ENCODE measurements at places on chromosomes 2 and 18.

DNA sequence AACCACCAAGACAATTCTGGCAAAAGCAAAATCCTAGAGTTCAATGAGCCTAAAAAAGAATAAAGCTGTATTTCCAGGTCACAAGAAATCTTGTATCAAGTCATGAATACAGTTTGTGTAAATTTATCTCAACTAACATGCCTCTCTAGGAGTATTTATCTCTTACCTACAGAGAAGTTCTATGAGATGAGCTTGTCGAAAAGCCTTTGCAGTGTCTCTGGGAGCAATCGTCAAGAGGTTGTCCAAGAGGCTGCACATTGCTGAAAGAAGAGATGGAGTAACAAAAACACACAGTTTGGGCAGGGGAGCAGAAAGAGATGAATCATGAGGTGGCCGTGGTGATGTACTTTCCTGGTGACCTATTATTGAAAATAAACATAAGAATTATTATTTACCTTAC is 112.0 kb upstream of the CD226 start:
- no peak for DNase-seq

- DNase-seq: no peak
Observed at GRCh38 chr2:195388028-195388427, 269.0 kb upstream of the SLC39A10 start.

DNA sequence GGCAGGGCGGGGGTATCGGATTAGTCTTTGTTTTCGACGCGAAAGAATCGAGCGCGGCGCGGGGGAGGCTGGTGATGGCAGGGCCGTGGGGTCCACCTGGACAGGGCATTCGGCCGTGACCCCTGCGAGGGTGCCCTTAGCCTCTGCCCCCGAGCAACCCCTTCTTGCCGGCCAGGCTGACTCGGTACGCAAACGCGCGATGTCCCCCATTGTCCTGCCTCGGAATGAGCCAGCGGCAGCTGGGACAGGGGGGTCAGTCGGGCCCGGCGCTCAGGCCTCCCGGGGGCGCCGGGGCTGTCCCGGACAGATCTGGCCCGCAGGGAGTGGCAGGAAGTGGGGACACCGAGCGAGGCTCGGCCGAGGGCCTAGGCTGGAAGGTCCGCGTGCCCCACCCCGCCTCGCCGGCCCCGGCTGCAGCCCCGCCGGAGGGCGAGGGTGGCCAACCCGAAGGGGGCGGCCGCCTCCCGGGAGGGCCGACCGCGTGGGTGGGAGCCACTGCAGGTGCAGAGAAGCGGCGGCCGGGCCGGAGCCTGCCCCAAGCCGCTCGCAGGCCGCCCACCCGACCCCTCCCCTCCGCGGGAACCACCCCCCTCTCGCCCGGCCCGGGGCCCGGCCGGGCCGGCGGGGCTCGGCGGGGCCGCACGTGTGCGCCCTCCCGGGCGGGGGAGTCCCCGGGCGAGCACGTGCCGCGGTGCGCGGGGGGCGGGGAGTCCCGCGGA is at the start of gene TET3:
TET3 (plus strand) TSS at position 708 of the 719 bp plus-strand sequence. CDS start 1,494 bp downstream, outside the sequence.
- DNase-seq: peak; percentile 45

- DNase-seq: no peak
Observed at GRCh38 chr18:50287028-50287440, 458 bp downstream of the CXXC1 start.

DNA sequence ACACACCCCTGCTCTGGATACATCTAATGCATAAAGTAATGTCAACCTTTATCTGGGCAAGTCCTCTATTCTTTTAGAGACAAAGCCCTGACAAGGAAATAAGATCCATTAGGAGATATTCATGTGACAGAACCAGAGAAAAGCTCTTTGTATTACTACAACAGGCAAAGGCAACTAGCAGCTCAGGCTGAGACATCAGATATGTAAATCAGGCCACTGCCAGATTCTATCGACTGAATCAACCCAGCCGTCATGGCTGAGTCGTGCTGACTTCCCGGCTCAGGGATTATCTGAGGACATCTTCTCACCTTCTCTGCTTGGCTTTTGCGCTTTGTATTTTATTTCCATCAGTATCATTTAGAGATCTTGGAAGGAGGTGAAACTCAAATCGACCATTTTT is 294.5 kb downstream of the PLCL1 start:
- DNase-seq: no peak

DNA sequence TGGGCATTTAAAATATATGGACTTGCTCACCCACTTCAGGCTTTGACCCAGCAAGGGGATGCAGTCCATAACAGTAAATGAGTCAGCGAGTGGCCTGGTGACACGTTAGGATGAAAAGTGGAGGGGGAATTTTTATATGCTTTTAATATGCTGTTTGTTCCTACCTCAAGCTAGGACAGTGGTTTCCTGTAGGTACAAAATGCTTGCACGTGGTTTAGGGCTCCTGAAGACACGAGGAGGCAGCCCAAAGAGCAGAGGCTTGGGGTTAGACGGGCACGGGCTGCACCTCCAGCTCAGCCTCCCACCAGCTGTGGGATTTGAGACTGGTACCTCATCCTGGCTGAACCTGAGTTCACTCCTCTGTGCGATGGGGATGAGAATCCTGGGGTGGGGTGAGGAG is 306.2 kb upstream of the CXCR4 start:
- no peak for DNase-seq

DNA sequence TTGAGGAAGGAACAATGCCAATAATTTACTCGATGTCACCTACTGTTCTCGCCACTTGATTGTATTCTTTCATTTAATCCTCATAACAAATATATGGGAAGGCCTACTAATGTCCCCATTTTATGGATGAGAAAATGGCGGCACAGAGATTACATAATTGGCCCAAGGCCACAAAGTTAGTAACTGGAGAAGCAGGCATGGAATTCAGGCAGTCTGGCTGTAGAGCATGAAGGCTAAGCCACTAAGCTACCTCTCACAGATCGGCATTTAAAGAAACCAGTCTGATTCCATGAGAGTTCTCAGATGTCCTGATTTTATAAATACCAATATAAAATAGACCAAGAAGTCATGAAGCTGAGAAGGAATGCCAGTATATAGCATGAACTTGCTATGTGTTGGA is 121.8 kb upstream of the EPAS1 start:
- DNase-seq: no peak

DNA sequence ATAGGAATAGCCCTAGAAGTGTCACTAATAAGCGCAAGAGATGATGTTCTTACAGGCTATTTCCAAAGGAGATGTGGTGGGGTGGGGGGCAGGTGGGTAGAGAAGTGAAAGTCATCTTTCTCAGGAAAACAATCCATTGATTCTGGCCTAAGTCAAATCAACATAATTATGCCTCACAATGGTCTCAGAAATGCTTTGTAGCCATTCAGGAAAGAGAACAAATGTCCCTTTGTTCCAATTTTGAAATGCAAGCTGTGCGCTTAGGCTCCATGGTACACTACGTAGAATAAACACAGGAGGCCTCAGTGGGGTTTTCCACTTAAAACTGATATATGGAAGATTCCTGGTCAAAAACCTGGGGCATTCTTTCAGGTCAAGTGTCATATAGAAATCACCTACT is 529.9 kb upstream of the KLHL29 start:
- no peak for DNase-seq

DNA sequence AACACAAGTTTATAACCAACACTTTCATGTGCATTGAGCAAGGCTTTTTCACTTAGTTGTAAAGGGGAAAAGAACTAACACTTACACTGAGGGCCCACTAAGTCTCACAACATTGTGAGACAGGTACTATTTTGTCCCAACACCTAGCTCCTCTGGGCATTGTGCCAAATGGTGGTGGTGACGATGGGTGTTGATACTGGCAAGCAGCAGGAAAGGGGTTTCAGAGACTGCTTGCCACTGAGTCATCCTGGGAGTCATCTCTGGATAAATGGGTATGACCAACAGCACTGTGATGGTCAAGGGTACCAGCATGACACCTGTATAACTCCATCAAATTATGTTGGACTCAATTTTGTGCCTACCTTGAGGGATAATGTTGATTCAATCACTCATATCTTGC is 138.8 kb upstream of the ITGA6 start:
- DNase-seq: no peak

- peak; percentile 8 for DNase-seq
Observed at GRCh38 chr2:1750933-1751766, 6.8 kb upstream of the PXDN start.

DNA sequence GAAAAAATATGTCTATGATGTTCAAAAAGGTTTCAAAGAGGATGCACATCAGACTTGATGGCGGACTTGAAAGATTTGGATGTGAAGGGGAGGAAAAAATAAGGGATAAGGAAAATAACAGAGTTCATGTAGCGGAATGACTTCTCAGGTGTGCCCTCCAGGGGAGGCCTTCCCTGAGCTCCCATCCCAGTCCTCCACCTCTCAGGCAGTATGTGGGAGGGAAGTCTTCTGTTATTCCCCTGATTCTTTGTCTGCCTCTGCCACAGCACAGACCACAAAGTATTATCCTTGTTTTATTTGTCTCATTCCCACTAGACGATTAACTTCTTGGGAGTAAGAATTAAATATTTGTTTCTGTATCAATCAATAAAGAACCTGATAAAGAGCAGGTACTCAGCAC is 17.7 kb downstream of the COL5A2 start:
- DNase-seq: no peak

DNA sequence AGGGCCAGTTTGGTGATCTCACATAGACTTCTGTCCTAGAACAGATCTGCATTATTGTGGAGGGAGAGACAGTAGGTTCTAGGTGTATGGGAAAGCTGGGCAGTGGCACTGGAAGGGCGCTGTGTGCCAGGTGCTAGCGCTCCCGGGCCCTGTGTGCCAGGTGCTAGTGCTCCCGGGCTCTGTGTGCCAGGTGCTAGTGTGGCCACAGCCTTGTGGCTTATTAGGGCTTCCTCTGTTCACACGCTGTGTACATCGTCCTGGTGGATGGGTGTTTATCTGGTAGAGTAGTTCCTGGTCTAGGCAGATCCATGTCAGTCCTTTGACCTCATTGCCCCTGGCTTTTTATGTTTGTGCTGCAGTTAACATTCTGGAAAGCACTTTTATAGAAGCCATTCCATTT is 263.4 kb downstream of the AGAP1 start:
- DNase-seq: no peak

DNA sequence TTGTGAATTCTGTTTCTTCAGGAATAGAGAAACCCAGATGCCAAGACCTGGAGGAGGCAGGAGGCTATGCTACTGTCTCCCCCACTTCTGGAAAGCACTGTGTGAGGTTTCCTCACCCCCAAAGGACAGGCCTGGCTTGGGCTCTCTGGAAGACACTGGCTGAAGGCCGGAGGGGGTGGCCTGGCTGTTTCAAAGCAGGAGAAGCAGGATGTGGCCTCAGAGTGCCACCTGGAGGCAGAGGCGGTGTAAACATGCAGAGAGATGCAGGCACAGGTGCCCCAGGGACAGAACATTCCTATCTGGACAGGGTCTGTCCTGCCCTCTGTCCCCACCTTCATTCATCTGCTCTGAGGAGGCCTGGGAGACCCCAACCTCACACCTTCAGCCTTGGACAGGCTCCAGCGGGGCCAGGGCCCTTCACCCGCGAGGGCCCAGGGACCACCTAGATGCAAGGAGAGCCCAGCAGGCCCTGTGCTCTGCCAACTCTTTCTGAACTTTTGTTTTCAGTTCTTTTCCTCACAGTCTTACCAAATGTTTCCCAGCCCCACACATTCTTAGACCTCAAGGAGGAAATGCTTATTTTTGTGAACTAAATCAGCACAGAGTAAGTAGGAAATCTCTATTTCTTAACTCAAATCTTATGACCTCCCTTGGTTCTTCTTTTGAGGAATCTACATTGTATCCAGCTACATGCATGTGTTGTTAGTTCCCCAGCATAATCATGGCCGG is 79.2 kb downstream of the LONRF2 start:
- DNase-seq: no peak

DNA sequence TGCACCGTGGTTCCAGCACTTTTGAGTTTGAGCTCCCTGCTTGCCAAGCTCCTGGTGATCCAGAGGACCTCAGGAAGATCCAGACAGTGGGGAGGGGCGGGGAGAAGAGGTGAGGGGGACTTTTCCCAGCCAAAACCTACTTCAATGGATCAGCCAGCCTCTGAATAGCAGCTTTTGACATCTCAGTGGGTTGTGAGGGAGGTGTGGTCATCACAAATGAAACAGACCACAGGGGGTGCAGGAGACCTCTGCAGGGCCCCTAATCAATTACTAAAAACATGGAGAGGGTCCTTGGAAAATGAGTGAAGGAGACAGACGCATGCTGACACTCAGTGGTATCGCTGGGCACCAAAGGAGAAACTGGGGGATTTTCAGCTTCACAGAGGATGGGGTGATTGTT is 372.7 kb downstream of the ZNF521 start:
- DNase-seq: no peak

- no peak for DNase-seq
Observed at GRCh38 chr18:2494921-2495320, 76.4 kb downstream of the METTL4 start.

DNA sequence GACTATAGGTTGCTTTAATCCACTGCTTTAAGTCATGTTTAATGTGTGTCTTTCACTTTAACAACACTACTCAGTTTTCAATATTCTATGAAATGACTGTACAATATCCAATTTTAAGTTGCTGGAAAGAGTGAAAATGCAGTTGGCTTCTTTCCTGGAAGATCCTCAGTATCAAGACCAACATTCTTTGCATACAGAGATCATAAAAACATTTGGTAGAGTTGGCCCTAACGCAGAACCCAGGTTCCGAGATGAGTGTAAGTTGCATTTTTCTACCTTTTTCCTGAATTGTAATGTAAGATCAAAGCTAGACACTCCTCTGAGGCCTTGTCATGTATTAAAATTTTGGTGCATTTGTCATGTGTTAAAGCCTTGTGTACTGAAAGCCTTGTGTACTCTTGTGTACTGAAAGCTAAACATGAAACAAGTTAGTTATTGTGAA is 42.9 kb upstream of the TNFRSF11A start:
- no peak for DNase-seq

GRCh38 chr18:6397931-6398566 is 16.7 kb downstream of the L3MBTL4 start:
- DNase-seq: no peak

DNA sequence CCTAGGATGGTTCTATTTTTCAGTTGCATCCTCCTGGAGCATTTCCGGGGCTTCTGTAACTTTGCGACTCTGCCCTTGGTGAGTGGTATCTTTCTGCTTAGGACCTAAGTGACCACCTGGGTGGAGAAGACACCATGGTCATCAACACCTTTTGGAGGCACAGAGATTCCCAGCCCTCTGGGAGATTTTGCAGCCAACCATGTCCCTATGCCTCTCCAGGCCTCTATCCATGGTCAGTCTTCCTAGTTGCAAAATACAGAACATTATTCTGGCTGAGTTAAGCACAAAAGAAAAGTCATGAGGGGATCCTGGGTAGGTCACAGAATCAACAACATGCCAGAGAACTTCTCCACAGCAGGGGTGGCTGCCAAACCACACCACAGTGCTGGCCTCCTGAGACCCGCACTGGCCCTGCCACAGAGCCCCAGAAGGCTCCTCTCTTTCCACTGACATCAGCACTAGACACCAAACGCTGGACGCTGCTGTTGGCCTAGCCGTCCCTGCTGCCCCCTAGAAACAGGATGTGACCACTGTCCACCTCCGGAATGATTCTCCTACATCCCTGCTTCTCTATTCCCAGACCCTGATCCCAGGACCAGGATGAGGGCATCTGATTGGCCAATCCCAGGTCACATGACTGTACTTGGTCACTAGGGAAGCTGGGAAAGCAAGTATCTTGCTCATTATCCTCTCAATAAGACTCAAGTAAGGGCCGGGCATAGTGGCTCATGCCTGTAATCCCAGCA is 47.7 kb downstream of the SMAD7 start:
- no peak for DNase-seq
